ENCODE measurements at places on chromosomes 5 and 9.

- peak; percentile 55 for DNase-seq
Measured at GRCh38 chr5:55903121-55903701, 52.1 kb downstream of the IL31RA start.

DNA sequence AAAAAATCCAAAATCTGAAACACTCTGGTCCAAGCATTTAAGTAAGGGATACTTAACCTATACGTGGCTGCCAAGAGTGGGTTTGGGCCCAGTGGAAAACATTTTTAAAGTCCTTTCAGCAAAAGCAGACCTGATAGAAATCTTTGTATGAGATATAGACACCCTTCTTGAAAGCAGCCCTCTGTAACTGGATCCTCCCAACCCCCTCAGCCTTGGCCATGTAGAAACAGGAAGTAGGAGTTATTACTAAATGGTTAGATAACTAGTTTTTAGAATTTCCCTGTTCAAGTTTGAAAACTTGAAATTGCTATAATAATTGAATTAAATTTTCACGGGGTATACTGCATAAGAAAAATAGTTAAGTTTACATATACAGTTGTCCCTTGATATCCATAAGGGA lies 111.3 kb upstream of the PCA3 start:
- DNase-seq: no peak

DNA sequence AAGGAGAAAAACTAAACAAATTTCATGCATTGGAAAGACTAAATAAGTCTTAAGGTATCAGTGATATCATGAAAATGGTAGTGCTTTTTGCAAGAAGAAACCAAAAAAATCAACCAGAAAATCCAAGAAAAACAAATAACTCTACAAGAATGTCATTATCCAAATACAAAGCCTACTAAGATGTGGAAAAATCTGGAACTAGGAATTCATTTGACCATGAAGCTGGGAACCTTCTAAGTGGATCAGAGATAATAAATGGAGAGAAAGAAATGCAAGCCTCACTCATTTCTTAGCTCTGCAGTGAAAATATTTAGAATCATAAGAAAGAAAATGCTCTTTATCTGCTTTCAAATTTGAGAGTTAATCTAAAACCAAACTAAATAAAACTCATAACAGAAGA lies 51.3 kb downstream of the RASEF start:
- DNase-seq: peak; percentile 92

- no peak for DNase-seq
Measured at GRCh38 chr9:114272739-114273431, 50.0 kb upstream of the ORM1 start.

GRCh38 chr9:76859860-76860259 lies 46.1 kb downstream of the PRUNE2 start:
- DNase-seq: no peak

- peak; percentile 82 for DNase-seq
Measured at GRCh38 chr5:151740958-151741373, 17.5 kb downstream of the ATOX1 start.

- DNase-seq: no peak
Measured at GRCh38 chr9:95450171-95451064, 66.4 kb downstream of the PTCH1 start.

- DNase-seq: no peak
Measured at GRCh38 chr5:152456815-152457443, 51.9 kb upstream of the NMUR2 start.

DNA sequence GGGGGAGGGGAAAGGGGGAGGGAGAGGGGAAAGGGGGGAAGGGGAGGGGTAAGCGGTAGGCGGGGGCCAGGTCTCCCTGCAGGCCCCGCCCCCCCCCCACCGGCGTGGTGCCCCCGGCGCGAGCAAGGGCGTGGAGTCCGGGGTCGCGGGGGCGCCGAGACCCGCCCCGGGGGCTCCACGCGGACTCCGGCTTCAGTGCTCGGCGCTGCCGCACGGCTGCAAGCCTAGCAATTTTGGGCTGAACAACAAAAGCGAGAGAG lies 10.8 kb downstream of the C9orf50 start:
- no peak for DNase-seq
